ENCODE measurements at places on chromosomes 6 and 20.

- no peak for DNase-seq
These were observed 14.1 kb downstream of the TGIF2 start for GRCh38 chr20:36587388-36588070.

DNA sequence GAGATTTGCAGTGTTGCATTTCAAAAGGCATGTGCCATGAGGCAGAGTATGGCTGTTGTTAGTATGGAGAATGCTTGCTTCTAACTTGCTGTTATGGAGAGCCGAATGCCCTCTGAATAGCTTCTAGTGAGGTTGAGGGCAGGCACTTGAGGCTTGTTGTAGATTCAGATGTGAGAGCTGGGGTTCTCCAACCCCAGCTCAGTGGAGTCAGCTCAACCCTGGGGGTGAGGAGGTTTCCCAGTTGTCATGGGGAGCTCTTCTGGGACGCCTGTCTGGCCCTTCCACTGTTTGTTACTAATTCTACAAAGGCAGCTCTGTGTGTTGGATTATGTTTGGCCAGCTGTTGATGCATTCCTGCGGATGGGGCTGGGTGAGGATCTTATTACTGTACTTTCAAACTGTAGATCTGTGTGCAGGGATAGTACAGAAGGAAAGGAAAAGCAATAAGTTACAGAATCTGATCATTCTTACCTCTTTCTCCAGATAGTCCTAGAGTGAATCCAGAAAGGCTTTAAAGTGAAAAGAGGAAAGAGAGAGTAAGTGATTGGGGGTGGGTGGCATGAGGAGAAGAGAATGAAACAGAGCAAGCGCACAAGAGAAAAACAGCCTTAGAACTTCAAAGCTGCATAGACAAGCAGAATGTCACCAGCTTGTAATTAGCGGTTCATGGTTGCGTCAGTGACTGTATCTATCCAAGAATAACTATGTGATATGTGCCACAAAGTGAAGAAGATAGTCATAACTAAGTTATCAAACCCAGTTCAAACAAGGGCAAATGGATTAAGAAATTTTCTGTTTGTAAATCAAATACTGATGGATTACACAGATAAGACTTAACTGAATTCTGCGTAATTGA is 148.7 kb downstream of the PRL start:
- no peak for DNase-seq

DNA sequence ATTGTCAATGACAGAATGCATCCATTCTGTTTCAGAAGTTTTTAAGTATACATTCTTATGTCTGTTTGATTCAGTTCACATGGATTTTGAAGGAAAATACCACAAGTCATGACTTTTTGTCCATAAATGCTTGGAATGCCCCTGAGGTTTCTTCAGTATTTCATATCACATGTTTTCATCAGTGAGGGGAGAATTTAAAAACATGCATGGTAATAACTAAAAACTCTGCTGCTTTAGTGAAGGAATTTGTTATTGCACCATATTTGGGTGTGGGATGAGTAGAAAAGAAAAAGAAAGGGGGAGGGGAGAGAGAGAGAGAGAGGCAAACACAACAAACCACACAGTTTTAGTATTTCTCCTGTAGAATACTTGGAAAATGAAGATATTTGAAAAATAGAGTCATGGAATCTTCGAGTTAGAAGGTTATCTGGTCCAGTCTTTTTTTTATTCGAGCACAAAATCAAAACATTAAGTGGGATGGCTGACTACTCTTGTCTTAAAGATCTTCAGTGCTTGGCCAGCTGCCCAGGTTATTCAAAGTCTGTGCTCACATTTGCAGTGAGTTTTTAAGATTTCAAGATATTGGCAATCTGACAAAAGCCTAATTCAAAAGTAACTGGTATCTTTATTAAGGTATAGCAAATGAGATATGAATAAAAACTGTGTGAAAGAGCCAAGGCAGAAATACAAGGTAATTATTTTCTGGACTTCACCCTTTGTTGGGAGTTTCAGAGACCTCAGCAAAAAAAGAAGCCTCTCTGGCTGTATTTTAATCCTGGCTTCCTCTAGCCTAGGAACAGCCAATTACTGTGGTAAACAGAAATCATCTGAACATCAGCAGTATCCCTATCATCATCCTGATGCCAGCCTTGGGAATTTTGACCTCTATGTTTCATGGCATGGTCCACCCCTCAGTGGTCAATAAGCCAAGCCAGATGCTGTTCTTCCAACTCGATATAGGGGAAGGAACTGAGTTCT is 687.9 kb upstream of the CITED2 start:
- DNase-seq: no peak

DNA sequence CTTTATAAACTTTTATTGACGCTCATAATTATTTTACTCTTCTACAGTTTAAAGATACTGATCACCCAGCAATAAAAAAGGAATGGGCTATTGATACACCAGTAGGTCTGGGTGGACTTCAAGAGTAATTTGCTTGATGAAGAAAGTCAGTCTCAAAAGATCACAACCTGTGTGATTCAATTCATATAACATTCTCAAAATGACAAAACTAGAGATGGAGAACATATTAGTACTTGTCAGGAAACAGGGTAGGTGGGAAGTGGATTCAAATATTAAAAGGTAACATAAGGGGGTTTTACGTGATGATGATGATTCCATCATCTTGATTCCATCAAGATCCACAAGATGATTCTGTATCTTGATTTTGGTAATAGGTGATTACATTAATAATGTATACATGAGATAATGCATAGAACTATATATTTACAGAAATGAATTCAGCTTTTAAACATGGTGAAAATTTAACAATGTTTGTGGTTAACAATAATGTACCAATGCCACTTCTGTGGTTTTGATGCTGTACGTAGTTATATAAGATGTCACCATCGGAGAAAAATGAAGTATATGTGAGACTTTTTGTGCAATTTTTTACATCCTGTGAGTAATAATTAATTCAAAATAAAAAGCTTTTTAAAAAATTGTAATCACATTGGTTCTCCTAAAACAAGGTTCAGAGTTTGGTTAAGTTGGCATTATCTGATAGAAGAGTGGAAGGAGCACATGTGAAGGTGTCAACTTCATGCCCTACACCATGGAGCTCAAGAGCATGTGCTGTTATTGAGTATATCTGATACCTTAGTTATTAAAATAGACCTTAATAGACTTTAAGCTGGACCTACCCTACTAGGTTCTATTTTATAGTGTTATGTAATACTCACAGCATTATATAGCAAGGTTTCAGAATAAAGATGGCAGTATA is 66.3 kb upstream of the DYNLRB1 start:
- DNase-seq: no peak

- DNase-seq: no peak
These were observed 36.4 kb upstream of the SOX4 start for GRCh38 chr6:21556968-21557721.

Data from activated naive CD8-positive, alpha-beta T cell treated with anti-CD3 and anti-CD28 coated beads, Interleukin-2, amount 50 U/mL, for 16 hours (primary cell).